Small intestine (tissue), 16 donors: ENCODE measurements at places on chromosomes 12 and 14. TPM values are rescaled to one million over a fixed set of nuclear protein-coding genes. Genes with fewer than 3 reads are reported as not detected.
A peak's percentile ranks its signal among the peaks of the same experiment; 100 is the strongest.

DNA sequence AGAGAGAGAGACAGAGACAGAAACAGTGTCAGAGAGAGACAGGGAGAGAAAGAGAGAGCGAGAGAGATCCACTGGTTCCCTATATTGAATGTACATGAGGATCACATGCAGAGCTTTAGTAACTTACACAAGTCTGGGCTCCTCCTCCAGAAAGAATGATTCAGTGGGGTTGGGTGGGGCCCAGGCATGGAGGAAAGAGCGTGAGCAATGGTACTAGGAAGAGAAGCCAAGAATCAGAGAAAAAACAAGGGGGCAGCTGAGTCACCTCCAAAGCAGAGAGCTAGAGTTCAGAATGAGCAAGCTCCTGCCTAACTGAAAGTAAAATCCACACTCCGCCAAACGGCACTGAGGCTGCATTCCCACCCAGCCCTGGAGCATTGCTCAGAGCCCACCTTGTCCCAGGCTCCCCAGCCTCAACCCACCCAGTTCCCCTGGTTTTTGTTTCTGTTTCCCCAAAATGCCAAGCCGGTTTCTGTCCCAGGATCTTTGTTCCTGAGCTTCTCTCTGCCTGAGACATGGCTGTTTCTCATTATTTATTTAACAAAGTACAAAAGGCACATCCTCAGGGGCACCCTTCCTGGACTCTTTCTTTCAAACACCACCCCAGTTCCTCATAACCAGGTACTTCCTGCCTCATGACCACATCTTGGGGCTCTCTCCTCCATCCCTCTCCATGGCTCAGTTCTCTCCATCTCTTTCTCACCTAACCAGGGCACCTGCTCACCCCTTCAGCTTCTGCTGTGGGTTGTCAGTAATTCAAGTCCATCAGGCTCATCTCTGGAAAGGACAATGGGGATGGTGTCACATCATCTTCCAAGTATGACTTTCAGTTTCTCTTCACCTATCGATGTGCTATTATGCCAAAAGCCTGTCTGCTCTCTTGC is 670.3 kb upstream of the TBX3 start:
- peak; percentile 71 for DNase-seq

The CLEC2D gene
- polyA plus RNA-seq, result 2.0 TPM

The MUCL1 gene
- not detected for polyA plus RNA-seq

The EML5 gene
- 0.70 TPM for polyA plus RNA-seq

The WASHC3 gene
- 35.6 TPM for polyA plus RNA-seq

DNA sequence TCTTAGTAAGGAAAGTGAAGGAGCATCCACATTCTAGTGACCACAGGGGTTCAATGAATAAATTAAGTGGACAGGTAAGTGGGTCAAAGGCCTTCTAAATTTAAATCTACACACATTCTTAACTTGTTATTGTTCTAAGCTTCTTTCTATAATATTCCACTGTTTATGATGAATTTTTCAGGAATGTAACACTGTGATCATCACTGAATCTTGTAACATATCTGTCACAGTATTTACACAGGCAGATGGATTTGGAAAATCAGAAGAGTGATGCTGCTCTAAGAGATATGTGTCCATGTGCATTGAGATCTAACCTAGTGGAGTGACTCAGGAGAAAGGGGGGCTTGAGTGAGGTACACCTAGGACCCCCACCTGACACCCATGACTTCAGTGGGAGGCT is 115.4 kb upstream of the OVCH1 start:
- no peak for DNase-seq
